Right atrium auricular region (tissue), 2 donors: ENCODE measurements at places on chromosomes 2 and 18.

- DNase-seq = no peak
Measured at GRCh38 chr2:181471226-181471625, 14.0 kb downstream of the ITGA4 start.

GRCh38 chr2:159446201-159446600 is 159.7 kb upstream of the WDSUB1 start:
- DNase-seq = no peak

- DNase-seq = no peak
Measured at GRCh38 chr18:12990123-12990475, 1.1 kb upstream of the CEP192 start.

GRCh38 chr2:74206180-74206688 is 7.8 kb downstream of the MTHFD2 start:
- no peak for DNase-seq

GRCh38 chr2:11563784-11564666 is 30.2 kb downstream of the GREB1 start:
- no peak for DNase-seq

GRCh38 chr18:63585988-63586387 is 1.2 kb upstream of the SERPINB13 start:
- DNase-seq = no peak

- DNase-seq = no peak
Measured at GRCh38 chr2:23037596-23037995, 347.4 kb upstream of the KLHL29 start.

DNA sequence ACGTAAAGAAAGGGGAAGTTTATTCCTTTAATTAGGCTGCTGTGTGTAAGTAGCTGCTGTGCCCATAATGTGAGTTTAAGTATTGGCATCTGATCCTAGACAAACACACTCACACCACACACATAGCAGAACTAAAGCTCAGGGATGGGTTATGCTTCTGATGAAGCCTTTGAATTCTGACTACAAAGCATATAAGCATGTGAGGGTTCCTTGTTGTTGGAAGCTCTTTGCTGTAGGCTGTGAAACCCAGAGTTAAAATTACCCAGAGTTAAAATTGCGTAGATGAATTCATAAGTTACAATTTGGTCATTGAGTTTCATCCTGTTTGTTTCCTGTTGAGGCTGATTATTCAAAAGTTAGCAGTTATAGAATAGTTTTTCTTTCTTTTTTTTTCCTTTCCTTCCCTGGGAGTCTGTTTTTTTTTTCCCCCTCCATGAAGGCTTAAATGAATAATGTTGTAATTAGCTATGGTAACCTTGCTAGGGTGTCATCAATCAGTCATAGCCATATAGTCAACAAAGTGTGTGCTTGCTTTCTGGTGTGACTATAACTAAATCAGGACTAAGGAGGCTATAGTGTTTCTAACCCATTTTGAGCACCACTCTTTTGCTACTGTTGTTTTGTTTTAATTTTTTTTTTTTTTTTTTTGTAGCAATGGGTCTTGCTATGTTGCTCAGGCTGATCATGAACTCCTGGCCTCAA is 426.1 kb downstream of the PARD3B start:
- DNase-seq = no peak

- DNase-seq = no peak
Measured at GRCh38 chr18:70335892-70336726, 47.3 kb downstream of the SOCS6 start.

DNA sequence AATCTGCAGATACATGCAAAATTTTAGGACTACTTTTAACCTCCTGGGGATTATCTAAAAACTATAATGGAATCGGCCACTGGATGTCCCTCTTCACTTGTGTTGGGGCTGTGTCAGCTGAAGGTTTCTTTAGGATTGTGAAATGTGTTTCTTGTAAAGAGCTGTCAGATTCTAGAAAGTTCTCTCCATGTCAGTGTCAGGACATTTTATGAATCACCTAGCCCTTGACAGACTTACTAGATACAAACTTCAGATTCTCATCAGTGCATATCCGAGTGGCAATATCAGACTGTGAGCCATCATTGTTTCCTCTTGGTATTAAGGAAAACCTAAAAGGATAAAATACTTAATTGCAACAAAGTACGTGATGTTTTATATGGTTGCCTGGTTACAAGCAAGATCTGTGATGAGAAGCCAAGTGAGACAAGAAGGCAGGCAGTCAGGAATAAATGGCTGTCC is 107.3 kb downstream of the CPS1 start:
- DNase-seq = no peak

GRCh38 chr2:237879058-237879430 is 19.6 kb downstream of the RAMP1 start:
- DNase-seq = no peak

GRCh38 chr2:199692489-199692888 is 158.5 kb downstream of the FTCDNL1 start:
- DNase-seq = no peak

DNA sequence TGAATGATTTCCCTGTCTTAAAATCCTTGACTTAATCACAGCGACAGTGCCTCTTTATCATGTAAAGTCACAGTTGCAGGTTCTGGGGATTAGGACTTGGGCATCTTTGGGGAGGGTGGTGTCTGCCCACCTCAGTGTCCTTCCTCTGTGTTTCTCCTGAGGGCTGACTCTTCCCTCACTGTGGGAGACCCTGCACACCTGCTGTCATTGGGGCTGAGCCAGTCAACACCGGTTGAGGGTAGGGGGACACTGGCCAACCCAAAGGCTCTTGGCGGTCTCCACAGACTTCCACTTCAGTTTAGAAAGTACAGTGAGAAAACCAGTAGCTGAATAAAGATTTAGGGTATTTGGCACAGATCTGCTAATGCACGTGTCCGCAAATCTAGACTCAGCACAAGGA is 36.9 kb downstream of the AGAP1 start:
- no peak for DNase-seq

- no peak for DNase-seq
Measured at GRCh38 chr2:120893811-120894584, 158.3 kb downstream of the GLI2 start.

- DNase-seq = no peak
Measured at GRCh38 chr2:48423376-48423775, 106.6 kb upstream of the STON1 start.

GRCh38 chr2:74911061-74911460 is 47.4 kb upstream of the POLE4 start:
- DNase-seq = no peak

GRCh38 chr18:40402052-40402451 is 1553.0 kb upstream of the PIK3C3 start:
- DNase-seq = no peak

GRCh38 chr2:217970206-217970605 is 32.6 kb downstream of the TNS1 start:
- no peak for DNase-seq

DNA sequence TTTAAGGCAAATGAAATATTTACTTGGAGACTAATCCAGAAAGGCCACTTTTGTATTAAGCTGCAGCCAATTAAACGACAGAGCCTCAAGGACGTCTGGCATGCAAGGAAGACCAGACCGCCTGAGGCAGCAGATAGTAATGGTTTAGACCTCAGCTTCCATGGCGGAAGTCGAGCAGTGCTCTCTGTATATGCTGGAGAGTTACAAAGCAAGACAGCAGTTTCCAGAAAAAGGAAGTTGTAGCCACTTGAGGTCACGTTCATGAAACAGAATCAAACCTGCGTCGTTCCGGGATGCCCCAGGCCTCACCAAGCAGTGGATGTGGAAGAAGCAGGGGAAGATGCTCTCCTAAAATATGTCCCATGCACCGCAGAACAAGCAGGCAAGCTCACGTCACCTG is 142.0 kb downstream of the PTGR3 start:
- DNase-seq = no peak

DNA sequence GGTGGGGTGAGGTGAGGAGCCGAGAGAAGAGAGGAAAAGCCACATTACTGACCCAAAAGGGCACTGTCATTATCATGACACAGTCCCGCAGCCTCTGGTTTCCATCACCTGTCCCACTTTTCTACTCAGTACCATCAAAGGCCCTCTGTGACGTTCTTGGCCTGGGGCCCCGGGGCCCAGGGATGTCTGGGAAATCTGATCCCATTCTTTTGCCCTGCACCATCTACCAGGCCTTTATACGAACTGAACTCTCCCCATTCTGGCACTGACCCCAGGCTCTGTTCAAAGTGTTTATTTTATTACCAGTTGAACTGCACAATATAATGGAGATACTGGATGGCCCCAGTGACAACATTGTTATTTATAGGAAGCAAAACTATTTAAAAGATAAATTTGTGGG is 89.1 kb downstream of the COL6A3 start:
- DNase-seq = no peak
